HTR-8/SVneo (cell line): ENCODE measurements at places on chromosomes 6 and 20.
A peak's percentile ranks its signal among the peaks of the same experiment; 100 is the strongest.

- no peak for DNase-seq
These were observed 21.2 kb downstream of the RAMACL start for GRCh38 chr6:166565084-166565967.

- DNase-seq = no peak
These were observed 26.2 kb downstream of the TULP4 start for GRCh38 chr6:158338311-158339112.

DNA sequence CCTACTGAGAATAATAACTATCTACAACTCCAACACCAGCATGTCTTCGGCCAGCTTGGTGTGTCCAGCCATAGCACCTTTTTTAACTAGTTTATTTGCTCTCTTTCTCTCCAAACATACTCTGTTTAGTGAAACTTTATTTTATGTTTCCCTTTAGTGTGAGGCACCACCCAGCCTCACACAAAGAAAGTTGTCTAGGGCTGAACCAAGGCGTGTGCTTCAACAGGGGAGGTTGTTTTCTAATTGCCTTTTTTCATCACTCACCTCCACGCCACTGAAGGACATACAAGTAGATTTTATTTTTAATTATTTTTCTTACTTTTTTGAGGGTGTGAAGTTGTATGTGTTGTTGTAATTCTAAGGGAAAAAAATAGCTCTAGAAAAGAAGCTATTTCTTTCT, 125.6 kb upstream of the MARCKS start:
- no peak for DNase-seq

GRCh38 chr20:57695012-57695411, 14.8 kb downstream of the PMEPA1 start:
- DNase-seq = no peak

DNA sequence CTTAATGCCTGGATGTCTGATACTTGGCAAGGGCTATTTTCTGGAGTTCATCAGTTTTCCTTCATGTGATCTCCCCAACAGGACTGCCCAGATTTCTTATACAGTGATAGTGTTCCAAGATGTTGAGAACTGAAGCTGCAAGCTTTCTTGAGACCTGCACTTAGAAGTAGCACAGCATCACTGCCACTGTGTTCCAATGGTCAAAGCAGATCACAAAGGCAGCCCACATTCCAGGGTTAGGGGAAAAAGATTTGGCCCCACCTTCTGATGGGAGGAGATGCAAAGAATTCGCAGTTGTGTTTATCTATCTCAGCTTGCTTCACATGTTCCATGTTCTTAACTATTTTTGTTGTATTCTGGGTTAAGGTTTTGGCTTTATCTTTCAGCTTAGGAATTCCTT, 78.2 kb downstream of the GPX5 start:
- no peak for DNase-seq

- DNase-seq = no peak
These were observed 7.2 kb downstream of the CST9 start for GRCh38 chr20:23598481-23598880.

GRCh38 chr20:61605862-61606557, 353.9 kb downstream of the CDH4 start:
- no peak for DNase-seq

- DNase-seq = no peak
These were observed 71.1 kb downstream of the FIG4 start for GRCh38 chr6:109762166-109762565.

DNA sequence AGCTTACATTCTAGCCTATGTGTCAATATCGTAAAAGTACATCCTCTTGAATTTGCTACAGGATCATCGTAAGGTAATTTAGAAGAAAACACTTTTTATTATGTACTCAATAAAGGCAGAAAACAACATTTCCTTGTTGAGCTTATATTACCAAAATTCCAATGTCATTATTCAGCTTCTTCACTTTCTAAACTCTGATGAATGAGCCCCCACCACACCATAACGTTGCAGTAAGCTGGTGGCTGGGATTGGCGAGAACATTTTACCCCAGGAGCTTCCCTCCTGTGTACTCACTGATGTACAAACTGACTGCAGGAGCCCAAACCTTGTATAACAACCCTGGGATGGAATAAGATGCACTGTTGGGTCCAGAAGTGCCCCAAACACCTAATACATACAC, 238.1 kb upstream of the MARCKS start:
- DNase-seq = no peak

DNA sequence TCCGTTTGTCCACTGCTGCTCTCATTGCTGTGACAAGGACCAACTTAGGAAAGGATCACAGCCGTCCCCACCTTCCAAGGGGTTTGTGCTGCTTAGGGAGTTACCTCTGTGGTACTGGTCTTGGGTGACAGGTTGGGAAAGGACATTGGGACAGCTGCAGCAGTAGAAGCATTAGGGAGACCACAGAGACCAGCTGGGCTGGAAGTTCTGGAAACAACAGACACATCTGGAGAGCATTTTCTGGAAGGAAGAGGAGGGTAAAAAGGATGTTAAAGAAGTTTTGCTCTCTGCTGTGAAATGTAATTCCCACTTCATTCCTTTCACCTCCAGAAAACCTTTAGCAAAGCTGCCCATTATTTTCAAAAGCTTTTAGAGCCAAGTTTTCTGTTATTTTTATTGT, 304.2 kb downstream of the LRFN2 start:
- DNase-seq = no peak

DNA sequence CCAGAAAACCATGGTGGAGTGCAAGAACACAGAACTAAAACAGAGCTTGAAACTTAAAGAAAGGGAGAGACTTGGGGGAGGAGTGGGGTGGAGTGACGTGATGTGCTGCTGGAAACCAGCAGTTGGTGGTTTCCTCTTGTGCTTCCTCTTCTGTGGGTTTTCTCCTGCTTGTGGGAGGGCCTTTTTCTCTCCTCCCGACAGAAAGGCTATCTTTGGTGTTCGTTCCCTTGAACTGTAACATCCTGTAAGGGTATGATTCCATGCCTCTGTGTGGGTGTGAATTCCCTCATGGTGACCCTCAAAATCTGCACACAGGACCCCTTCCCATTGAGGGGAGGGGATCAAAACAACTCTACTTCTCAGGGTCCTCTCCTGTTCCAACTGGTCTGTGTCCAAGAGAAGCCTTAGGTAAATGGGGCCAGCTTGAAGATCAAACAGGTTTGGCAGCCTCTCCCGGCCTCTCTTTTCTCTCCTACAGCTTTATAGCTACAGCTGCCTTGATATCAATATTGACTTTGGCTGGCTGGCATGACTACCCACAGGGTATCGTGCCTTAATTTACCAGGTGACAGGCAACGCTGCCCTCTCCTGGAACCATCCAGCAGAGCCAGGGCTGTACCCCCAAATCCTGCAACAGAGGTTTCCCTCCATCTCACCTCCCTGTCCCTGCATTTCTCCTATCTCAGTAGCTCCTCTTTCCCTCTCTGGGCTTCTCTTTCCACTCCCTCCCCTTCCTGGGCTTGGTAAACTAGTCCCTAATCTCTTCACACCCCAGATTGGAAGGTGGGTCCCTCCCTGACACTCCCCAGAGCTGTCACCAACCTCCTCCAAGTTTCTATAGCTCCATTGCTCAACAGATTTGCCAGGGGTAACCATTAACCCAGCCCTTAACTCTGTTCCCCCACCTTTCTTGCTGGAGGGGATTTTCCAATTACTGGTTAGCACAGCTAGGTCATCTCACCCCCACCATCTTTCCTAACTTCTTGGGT, 1.5 kb upstream of the MSH5 start:
- peak; percentile 55 for DNase-seq

- no peak for DNase-seq
These were observed 56.0 kb downstream of the KCNK5 start for GRCh38 chr6:39173270-39173669.

DNA sequence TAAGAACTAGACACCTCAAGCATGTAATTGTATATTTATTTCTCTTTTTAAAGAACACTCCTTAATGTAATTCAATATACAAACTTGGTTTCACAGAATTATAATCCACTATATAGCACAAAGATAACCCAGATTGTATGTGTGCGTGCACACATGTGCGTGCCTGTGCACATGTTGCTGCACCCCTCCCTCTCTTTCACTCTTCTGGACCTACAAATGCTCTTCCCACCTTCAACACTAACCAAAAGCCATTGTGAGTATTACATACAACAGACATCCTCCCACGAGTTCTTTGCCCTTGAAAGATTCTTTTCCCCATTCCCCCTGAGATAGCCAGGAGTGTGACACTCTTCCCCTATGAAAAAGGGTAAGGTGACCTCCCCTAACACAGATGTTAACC, 193.5 kb downstream of the HIVEP2 start:
- DNase-seq = no peak

- no peak for DNase-seq
These were observed 139.6 kb upstream of the HCRTR2 start for GRCh38 chr6:55034752-55035151.

DNA sequence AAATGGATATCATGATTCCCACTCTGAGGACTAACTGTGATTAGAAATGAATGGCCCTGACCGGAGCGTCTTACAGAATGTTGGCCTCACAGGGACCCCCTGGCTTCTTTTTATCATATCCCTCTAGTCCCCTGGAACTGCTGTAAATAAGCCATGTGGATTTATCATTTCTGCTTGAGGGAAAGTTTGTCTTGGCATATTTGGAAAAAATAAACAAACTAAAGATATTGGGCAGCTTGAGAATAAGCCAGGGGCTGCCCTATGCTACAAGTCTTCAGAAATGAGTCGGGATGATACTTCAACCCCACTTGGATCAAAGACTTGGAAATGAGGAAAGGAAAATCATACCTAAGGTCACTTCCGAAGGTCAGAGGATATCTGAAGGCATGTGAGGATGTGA, 179.1 kb downstream of the THBS2 start:
- no peak for DNase-seq

GRCh38 chr6:61675734-61676133, 610.3 kb downstream of the KHDRBS2 start:
- DNase-seq = no peak

- no peak for DNase-seq
These were observed 46.7 kb downstream of the RALY start for GRCh38 chr20:34040300-34040995.

DNA sequence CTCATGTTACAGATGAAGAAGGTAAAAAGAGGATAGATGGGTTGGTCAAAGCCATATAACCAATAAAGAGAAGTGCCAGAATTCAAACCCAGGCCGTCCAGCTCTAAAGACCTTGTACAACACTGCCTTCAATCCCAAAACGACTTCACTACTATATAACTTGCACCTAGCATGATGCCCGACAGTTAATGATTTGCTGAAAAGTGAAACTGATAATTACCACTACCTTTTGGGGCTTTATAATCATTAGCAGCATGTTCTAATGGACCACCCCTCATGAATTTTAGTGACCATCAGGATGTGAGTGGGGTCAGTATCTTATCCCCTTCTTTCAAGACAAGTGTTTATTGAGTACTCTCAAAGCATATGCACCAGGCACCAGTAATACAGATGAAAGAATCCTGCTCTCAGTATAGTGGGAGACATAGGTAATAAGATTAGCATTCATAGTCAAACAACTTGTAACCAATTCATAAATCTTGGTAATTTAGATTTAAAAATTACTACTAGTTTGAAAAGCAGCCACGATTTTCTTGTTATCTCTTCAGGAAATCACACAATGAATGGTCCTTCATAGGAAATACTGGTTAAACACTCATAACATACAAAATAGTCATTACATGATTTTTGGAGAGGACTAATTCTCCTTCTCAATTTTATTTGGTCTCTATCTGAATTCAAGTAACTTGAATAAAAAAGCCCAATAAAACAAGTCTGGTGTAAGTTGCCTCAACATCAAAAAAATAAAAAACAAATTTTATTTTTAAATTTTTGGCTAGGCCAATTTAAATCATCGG, 98.0 kb downstream of the EPB41L2 start:
- no peak for DNase-seq

- DNase-seq = no peak
These were observed 10.5 kb downstream of the OTOR start for GRCh38 chr20:16758454-16759180.

- no peak for DNase-seq
These were observed 21.4 kb upstream of the GMDS start for GRCh38 chr6:2266841-2267240.

DNA sequence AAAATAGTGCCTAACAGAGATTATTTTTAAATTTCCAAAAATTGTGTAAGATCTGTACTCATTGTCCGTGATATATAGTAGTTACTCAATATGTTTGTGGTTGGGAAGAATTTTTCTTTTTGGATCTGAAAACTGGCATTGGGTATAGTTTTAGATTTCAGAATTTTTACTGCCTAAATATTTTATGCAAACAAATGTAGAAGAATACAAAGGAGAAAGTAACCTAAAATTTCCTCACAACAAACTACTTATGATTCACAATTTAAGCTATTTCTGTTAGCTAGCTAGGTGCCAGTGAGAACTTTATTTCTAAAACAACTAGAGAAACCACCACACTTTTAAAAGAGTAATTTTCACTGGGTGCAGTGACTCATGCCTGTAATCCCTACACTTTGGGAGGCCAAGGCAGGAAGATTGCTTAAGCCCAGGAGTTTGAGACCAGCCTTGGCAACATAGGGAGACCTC, 38.8 kb downstream of the SESN1 start:
- no peak for DNase-seq

DNA sequence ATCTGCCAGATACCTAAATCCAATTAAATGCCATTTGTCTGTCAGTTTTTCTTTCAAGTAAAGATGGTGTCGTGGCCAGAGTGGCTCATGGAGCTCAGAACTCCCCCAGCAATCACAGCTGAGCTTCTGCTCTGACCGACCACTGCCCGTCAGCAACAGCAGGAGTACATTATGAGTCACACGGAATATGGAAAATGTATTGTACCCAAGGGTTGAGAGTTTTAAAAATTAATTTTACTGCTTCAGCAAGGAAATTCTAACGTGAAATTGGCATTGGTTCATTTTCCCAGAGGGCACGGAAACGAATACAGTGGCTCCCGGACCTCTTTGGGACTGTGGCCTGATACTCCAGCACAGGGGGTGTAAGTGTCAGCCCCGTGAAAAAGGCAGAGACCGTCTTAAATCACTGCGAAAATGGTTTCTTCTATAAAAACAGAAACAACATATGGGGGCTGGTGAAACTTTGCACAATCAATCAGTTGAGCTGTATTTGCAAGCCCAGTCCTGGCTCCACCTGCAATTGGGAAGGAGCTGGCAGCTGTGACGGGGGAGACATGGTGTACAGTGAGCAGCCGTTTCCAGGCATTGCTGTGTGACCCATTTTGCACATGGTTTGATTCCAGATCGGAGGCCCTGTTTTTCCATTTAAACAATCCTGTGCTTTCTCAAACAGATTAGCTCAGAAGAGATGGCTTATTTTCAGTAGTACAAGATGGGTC, 12.8 kb downstream of the NPEPL1 start:
- DNase-seq = no peak

DNA sequence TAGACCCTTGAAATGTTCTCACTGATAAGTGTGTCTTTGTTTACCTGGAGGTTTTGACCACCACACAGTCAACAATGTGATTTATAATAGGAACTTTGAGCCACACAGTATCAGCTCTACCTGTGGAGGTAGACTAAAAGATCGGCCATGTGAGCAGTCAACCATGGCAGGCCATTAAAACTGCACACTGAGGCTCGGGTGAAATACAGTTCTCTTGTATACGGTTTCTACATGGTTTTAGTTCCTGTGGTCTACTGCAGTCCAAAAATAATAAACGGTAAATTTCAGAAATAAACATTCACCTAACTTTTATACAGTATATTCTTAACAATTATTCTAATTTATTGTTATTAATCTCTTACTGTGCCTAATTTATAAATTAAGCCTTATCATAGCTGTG, 47.2 kb downstream of the TRIM38 start:
- DNase-seq = no peak
